Stimulated activated CD8-positive, alpha-beta memory T cell treated with anti-CD3 and anti-CD28 coated beads, Interleukin-4, amount 100 ng/mL, for 1 hour (primary cell): ENCODE measurements at places on chromosomes 11 and 22.

GRCh38 chr22:44393066-44393465 is 80.3 kb upstream of the SHISAL1 start:
- no peak for DNase-seq

GRCh38 chr22:11616811-11617210 is 3911.2 kb upstream of the OR11H1 start:
- no peak for DNase-seq

DNA sequence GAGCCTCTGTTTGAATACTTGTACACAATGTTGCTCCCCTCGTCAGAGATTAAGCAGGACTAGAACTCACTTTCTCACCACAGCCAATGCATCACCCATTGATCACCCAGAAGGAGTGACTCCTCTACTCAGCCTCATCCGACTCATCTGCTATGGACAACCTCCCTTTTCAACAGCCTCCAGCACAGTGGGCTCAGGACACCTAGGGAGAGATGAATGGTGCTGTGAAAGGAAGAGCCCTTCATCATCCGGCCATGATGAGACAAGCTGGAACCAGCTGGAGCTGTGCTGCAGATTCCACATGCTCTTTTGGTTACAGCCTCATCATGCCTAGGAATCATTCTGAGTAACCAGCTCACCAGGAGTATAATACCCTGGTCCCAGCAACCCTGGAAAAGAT is 15.5 kb downstream of the C11orf91 start:
- no peak for DNase-seq

DNA sequence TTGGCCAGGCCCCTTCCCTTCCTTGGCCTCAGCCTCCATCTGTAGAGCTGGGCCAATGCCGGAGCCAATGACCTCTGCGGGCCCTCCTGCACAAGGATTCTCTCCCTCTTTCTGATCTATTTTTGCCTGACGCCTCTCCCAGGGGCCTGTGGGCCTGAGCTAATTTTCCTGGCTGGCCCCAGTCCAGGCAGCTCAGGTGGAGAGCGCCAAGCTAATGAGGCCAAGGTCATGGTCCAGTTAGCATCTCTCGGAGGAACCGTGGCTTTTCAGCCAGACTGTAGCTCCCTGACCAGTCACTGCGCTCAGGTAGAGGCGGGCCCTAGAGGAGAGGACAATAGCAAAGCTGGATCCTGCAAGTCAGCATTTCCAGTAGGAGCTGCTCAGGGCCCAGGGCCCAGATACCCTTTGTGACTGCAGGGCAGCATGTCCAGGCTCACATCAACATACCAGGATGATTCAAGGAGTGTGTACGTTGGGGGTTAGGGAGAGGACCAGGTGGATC is 43.5 kb downstream of the APOL3 start:
- no peak for DNase-seq

DNA sequence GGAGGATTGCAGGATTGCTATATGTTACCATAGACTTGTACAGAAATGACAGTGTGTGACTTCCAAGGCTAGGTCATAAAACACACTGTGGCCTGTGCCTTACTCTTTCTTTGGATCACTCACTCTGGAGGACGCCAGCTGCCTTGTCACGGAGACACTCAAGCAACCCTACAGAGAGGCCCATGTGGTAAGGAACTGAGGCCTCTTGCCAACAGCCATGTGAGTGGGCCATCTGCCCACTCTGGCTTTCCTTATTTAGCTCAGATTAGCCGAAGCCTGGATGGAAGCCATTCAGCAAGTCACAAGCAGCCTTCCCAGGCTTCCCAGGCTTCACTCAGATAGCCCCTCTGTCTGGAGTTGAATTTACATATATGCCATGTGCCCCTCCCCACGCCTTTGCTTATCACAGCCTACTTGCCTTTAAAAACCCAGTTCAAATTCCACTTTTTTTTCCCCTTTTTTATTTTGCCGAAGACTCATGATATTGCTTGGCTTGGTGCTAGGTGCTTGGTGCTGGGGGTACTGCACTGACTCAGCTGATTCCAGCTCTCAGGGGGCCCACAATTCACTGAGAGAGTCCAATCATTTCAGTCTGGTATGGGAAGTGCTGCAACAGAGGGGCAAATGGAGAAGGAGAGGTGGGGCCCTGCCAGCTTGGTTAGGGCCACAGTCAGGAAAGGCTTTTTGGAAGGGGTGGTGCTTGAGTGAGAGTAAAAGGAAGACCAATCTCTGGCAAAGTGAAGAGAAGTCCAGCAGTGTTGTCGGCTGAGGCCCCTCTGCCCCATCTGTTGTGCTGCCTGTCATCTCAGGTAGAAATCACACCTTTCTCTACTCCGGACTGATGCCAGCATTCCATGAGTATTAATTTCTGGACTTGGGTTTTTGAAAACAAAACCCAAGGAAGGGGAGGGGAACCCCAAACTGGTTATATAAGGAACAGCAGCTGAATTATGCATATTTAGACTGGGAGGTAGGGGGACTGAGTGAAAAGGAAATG is 14.5 kb upstream of the P4HA3 start:
- DNase-seq = no peak

- DNase-seq = no peak
Measured at GRCh38 chr11:134980819-134981710, 569.0 kb upstream of the B3GAT1 start.

DNA sequence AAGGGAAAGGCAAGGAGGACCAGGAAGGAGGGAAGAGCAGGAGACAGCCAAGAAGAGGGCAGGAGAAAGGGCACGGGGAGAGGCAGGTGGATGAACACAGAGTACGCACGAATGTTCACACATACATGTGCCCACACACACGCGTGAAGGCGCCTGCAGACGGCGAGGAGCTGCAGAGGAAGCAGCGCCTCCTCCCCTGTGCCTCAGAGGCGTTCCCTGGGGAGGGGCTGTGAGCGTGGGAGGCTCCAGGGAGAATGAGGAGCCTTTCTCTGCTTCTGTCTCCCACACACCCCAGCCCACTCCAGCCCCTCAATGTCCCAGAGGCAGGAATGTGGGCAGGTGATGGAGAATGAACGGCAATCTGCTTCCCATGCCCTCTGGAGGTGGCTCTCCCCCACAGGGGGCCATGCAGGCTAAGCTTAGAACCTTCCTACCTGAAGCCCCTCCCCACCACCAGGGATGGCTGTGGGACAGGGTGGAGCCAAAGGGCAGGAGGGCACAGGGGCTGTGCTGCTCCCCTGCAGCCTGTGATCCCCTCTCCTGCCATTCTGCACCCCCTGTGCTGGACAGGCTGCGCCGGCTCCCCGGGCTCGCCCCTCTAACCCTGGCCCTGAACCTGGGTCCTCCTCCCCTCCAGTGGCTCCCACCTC is 25.3 kb downstream of the PPM1F start:
- DNase-seq = no peak
